ENCODE measurements at places on chromosomes 12 and 14.
A peak's percentile ranks its signal among the peaks of the same experiment; 100 is the strongest.

DNA sequence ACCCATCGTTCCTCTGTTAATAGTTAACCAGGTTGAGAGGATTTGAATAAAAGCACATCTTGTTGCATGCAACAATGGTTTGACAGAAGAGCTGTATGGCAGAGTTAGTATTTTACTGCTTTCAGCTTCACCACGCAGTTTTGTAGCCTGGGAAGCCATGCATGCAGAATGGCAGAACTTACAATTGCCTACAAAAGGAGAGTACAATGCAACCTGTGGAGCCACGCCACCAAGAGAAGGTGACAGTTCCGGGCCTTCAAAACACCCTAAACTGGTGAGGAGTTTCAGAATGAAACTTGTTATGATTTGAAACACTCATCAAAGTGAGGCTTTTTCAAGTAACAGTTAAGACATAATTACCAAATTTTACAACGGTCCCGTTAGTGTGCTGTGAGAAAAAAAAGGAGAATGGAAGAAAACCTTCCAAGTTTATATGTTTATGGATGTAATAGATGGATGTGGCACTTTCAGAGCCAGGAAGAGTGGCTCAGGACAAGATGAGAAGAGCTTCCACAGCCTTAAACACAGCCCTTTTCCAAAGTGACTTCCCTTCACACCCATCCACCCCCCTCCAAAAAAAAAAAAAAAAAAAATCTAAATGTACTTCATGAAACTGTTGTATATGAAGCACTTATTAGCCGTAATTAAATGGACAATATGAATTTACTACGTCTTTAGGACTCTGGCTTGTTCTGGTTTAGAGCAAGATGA, 158.7 kb downstream of the EGLN3 start:
- no peak for DNase-seq

GRCh38 chr12:54486173-54486867, 11.2 kb upstream of the NCKAP1L start:
- no peak for DNase-seq

DNA sequence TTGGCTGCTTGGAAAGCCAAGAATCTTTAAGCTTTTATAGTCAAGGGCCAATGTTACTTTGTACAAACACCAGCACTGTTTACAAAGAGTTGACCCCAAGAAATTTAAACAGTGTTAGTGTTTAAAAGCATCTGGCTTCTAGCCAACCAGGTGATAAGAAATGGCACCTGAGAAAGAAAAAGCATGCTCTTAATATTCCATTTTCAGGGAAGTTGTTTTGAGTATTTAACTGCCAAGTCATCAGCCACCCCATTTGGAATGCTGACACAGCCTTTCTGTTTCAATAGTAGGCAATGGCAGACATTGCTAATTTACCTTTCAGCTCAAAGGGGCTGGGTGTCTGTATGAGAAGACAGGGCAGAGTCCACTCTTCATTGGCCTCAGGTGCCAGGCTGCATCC, 3.7 kb upstream of the SLC35F4 start:
- no peak for DNase-seq

DNA sequence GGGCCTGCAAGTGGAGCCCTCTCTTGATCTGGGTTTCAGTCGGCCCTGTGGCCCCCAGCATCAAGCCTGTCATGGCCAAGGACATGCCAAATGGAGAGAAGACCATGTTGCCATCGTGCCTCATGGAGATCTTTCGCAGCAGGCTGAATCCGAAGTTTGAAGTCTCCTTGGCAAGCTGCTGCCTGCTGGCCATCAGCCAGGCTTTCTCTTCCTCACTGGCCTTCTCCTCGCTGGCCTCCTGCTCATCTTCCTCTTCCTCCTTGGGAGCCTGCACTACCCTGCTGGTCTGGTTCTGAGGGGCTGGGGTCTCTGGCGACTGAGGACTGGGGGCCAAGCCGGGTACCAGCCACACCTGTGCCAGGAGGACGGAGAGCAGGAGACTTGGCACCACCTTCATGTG, 2.9 kb downstream of the SERPINA10 start:
- DNase-seq = no peak

DNA sequence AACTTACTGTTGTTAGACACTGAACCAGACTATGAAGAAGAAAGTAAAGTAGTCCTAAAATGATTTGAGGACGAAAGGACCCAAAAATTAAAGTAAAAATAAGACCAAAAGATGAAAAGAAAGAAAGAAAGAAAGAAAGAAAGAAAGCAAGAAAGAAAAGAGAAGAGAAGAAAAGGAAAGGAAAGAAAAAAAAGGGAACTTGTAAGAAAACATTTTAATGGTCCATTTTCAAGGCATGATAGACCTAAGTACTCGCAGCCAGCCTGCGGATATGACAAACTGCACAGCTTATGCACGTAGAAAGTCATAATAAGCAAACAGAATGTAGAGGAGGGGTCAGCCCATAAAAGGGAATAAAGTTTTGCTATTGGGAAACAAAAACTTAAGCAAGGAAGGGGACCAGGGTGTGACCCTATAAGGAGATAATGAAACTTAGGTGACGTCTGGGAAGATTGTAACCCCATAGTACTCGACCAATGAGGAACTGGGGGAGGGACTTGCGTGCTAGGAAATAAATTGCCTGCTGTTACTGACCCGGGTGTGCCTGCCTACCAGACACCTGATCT, 59.7 kb downstream of the APOBEC1 start:
- no peak for DNase-seq

DNA sequence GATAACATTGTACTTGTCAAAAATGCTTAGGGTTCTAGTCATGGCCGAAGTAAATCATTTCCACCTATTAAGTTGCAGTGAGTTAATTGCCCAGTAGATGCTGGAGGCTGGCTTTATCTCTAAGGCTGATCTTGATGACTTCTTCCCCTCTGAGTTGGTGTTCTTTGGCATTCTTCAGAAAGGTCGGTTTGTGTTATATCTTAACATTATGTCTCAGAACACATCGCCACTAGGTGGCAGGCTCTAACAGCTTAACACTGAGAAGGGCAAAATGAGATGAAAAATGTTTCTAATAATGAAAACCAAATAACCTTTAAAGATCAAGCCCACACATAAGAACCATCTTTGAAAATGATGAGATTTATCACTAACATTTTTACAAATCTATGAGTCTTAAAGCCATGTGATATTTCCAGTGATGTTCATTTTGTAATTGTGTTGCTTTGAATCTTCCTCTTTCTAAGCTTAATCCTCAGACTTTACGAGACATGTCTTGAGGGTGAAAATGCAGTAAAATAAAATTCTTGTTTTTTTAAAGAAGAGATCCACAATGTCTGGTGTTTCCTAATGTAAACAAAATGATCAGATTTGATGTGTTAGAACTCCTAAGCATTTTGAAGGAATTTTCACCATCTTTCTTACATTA, 28.6 kb downstream of the SUDS3 start:
- peak; percentile 71 for DNase-seq

- DNase-seq = no peak
Measured at GRCh38 chr14:59305836-59306555, 117.5 kb downstream of the DAAM1 start.

- no peak for DNase-seq
Measured at GRCh38 chr12:125120566-125120965, 55.3 kb downstream of the AACS start.

DNA sequence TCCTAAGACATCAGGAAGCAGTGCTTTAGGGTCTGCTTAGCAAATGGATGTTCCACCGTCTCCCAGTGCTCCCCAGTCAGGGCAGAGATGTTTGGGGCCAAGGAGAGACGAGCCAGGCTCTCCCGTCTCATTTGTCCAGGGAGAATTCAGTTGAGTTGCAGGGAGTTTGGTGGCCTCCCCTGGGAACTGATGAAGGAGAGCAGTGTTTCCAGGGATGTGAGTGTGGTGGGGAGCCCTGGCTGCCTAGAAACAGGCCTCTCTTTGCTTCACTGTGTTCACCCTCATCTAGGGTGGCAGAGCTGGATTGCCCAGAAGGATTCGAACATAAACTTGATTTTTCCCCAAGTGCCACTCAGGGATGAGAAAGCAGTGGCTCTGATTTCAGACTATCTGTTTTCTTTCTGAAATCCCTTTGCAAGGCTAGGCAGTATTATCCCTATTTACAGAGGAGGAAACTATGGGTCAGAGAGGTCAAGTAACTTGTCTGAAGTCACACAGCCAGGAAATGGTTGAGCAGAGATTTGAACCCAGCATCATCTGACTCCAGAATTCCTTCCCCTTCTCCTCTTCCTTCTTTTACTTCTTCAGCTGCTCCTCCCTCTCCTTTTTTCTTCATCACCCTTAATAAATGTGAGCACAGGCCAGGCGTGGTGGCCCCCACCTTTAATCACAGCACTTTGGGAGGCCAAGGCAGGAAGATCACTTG, 6.6 kb downstream of the TPCN1 start:
- no peak for DNase-seq

DNA sequence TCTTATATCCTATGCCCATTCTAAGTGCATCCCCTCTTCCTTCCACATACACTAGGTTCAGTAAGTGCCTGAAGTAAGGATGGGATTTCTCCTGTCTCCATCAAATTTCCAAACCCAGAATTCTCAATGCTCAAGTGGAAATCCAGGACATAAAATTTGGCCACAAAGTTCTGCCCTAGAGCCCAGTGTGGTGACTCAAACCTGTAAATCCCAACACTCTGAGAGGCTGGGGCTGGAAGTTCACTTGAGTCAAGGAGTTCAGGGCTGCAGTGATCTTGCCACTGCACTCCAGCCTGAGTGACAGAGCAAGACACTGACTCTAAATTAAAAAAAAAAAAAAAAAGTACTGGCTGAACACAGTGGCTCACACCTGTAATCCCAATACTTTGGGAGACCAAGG, 4.5 kb upstream of the ARF3 start:
- no peak for DNase-seq

GRCh38 chr12:69645031-69645430, 34.3 kb upstream of the LRRC10 start:
- no peak for DNase-seq

GRCh38 chr12:119668324-119668841, 450 bp downstream of the PRKAB1 start:
- no peak for DNase-seq

GRCh38 chr14:61462566-61463193, 141.3 kb downstream of the PRKCH start:
- no peak for DNase-seq

GRCh38 chr12:61934564-61934963, 325.6 kb upstream of the USP15 start:
- no peak for DNase-seq

- no peak for DNase-seq
Measured at GRCh38 chr12:1808798-1809480, 11.4 kb upstream of the LRTM2 start.

- no peak for DNase-seq
Measured at GRCh38 chr14:101133068-101133467, 229.5 kb upstream of the RTL1 start.

DNA sequence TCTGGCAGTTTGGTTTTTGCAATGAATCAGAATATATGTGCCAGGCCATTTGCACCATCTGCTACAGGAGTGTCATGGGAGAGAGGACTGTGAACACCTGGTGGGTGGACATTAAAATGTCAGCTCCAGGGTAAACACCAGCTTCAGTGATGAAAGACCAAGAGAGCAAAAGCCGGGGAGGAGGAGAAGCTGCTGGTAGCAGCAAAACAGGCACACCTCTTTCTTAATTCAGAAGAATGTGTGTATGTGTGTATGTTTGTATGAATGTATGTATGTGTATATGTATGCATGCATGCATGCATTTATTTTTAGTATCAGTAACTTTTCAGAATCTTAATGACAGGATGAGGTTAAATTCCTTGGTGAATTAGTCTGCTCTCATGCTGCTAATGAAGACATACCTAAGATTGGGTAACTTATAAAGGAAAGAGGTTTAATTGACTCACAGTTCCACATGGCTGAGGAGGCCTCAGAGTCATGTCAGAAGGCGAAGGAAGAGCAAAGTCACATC, 357.4 kb upstream of the PRICKLE1 start:
- DNase-seq = no peak

DNA sequence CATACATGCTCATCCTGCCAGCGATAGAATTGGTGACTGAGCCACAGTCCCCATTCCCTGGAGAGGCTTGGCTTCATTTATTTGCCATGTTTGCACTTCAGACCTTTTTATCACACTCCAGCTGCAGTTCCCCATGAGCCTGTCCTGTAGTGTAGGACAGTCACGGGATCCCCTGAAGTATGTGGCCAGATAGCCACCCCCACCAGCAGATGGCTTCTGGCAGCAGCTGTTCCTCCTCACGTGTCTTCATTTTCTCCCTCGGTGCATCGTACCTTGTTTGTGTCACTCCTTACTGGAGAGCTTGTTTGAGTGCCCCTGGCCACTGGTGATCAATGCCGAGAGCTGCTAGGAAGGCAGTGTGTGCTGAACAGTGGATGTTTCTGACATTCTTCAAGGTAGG, 40.2 kb downstream of the UBE3B start:
- no peak for DNase-seq

- no peak for DNase-seq
Measured at GRCh38 chr14:104673481-104673880, 15.9 kb upstream of the INF2 start.

- no peak for DNase-seq
Measured at GRCh38 chr14:50773632-50774541, 57.1 kb downstream of the NIN start.

Measured in ovary (tissue), 10 donors.